ENCODE measurements at places on chromosomes 1 and 21.

GRCh38 chr1:205663286-205663936 is 16.9 kb downstream of the SLC45A3 start:
- no peak for DNase-seq

DNA sequence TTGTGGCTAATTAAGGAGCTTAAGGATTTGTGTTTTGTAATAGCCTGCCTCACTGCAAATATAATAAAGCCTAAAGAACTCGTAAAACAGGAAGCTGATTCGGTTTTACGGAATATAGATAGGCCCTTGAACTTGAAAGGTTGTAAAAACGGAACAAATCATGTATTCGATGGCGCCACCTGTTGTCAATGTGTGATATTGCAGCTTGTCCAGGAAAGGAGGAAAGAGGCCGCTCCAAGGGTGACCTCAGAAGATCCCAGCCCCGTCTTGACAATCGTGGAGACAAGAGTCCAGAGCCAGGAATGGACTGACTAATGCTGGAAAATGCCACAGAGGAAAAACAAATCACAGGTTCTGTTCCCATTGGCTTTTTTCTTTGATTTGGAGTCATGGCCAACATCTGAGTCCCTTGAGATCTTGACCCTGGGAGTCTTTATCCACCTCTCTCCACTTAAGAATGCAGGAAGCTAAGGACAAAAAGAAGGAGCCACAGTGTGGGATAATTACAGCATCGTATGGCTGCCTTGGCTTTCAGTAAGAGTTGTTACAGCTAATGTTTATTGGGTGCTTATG is 7.0 kb upstream of the IGSF21 start:
- peak; percentile 71 for DNase-seq

- DNase-seq: no peak
These were observed 592 bp upstream of the ZNF326 start for GRCh38 chr1:89994231-89994804.

GRCh38 chr1:119779869-119780356 is 11.2 kb upstream of the HMGCS2 start:
- DNase-seq: peak; percentile 12
